ENCODE measurements at places on chromosomes 4 and X.
A peak's percentile ranks its signal among the peaks of the same experiment; 100 is the strongest.

DNA sequence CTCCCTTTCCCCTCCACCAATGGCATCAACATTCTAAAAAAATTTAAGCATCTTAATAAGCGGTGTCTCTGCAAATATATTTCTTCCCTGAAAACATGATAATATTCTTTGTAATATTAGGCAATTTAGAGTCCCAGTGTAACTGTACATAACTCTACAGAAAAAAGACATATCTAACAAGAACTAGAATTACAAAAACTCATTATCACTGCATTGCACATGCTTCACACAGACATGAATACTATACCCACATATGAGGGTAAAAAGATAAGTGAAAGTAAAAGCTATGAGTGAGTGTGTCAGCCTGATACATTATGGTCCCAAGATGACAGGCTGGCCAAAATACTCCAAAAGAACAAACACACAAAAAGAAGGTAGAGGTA is 2.4 kb upstream of the FGB start:
- no peak for DNase-seq

- DNase-seq = no peak
Observed at GRCh38 chr4:30802622-30803323, 82.6 kb downstream of the PCDH7 start.

DNA sequence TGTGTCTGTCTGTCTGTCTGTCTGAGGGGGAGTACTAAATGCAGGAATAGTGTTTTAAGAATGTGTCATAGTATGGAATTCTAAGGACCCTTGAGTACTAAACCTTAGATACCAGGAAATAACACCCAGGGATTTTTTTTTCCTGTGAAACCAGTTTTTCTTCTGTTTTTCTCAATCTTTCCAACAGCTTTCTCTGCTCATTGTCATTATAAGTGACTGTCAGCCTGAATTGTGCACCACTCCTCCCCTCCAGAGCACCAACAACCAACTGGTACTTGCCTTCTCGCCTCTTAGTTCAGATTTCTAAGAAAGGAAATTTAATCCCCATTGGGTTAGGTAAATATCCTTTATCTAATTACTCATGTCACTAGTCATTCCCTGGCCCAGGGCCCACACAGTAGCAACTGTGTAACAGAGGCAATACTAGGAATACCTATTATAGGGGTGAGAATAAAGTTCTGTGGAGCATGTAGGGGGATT is 320.6 kb downstream of the ADGRL3 start:
- no peak for DNase-seq

DNA sequence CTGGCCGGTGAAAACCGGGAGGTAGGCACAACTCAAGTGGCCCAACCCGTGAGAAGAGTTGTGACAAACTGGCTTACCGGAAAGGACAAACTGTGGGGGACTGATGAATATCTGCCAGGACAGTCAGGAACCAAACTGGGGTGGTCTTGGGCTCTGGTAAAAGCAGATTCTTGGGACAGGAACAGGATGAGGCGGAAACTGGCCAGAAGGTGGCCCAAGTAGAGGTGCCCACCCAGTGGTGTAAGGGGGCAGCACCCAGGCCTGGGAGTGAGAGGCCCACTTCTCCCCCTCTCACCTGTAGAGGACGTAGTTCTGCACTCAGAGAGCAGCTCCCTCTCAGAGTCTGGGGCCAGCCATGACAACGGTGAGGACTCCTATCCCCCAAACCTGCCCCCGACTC is 5.9 kb downstream of the CCDC120 start:
- no peak for DNase-seq

- DNase-seq = peak; percentile 96
Observed at GRCh38 chr4:140427106-140427918, at the start of gene CLGN. Gene CLGN, minus strand, starts transcription at chr4:140427648. Its CDS starts 14,570 bp downstream, at chr4:140413078.

DNA sequence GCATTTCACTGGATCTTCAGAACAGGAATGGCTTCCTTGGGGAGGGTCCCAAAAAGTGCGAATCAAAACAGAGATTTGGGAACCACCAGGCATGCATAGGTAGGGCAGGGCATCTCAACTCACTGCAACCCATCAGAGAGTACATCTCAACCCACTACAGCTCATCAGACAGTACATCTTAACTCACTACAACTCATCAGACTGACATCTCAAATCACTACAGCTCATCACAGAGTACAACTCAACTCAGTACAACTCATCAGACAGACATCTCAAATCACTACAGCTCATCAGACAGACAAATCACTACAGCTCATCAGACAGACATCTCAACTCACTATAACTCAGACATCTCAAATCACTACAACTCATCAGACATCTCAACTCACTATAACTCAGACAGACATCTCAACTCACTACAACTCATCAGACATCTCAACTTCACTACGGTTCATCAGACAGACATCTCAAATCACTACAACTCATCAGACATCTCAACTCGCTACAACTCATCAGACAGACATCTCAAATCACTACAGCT is 47.5 kb upstream of the CLDN34 start:
- no peak for DNase-seq

DNA sequence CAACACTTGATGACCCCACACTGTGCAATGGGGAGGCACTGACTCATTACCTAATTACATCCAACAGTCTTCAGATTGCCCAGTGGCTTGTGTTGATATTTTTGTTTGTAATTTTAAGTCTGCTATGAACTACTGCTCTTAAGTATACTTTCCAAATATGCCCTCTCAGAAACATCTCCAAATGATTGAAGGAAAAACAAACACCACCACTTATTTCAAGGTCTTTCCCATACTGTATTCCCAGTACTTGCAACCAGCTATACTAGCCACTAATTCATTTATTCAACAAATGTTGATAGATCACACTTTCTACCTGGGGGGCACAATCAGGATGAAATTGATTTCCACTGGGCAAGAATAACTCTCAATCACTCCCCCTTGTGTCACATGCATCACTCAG is 302.2 kb upstream of the CPEB2 start:
- DNase-seq = no peak

GRCh38 chr4:143025081-143025704 is 159.5 kb upstream of the USP38 start:
- no peak for DNase-seq

GRCh38 chr4:112253382-112254000 is 21.9 kb downstream of the AP1AR start:
- no peak for DNase-seq

- no peak for DNase-seq
Observed at GRCh38 chr4:78766650-78767049, 9.5 kb upstream of the BMP2K start.

DNA sequence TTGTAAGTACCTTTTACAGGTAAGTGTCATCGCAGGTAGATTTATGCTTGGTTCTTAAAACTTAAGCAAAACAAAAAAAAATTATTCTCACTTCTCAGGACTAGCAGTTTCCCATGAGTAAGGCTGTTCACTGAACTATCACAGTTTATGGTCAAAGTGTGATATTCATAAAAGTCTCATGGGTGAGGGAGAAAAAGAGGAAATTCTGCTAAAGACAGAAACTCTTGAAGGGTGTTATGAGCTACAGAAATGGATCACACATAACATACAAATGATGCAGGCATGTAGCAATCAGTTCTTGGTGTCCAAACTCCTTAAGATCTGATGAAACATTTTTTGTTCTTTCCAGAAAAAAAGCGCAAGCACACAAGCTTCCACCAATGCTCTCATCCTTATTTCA is 8.5 kb downstream of the RAB9A start:
- no peak for DNase-seq

DNA sequence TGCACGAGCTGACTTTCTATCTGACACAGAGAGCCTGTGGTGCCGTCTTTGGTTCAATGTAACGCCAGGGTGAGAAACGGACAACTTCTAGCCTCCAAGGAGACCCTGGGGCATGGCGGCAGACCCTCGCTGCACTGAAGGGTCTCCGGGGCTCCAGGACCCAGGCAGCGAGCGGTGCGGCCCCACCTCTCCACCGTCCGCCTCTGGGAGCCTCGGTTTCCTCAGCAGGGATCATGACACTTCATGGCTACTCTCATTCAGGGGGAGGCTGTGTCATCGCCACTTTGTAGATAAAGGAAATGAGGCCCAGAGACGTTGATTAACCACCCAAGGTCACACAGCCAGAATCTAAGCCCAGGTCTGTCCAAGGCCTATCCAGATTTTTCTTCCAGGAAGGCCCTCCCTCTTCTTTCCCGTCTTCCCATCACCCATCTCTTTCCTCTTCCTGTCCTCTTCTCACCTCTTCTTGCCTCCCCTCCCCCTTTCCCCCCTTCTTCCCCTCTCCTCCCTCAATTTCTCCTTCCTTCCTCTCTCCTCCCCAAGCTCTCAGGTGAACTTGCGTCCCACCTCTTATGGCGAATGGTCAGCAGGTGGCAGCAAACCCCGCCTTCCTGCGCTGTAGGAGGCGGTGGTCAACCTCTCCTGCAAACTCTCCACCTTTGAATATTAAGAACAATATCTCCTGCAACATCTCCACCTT is 69.3 kb upstream of the HMX1 start:
- DNase-seq = peak; percentile 21

DNA sequence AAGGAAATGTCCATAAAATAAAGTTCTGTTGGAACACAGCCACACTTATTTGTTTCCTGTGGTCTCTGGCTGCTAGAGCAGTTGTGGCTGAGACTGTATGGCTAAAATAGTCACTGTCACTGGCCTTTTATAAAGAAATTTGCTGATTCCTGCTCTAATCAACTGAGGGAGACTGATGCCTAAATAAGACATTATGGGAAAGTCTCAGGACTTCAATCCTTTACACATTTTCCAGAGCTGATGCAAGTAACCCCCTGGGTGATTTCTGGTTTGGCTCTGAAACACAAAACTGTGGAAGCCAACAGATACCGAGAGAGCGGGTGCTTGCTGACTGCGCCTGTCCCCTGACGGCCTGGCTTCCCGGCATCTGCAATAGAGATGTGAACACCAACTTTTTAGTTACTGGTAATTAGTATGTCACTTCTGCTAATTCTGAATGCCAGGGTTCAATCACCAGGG is 64.0 kb downstream of the POLR2B start:
- DNase-seq = peak; percentile 29

GRCh38 chr4:61067381-61067780 is 132.7 kb upstream of the ADGRL3 start:
- DNase-seq = no peak

DNA sequence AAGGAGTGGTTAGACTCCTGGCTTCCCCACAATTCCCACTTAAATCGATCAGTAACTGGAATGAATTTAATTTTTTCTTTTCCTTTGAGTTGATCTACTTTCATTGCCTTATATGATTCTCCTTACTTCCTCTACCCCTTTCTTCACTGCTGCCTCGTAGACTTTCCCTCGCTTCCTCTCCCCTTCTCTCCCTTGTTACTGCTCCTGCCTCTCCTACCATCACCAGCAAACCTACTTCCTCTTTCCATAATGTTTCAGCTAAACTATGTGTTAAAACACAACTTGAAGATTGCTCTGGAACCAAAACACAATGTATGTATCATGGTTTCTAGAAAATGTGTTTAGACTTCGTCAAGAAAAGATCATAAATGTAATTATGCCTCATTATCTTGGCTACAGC is 132.0 kb upstream of the TET2 start:
- no peak for DNase-seq

Measured in right kidney (tissue), 9 donors.